Stimulated activated CD8-positive, alpha-beta memory T cell treated with anti-CD3 and anti-CD28 coated beads, Interleukin-12 subunit alpha, Interleukin-12 subunit beta, amount 100 ng/mL, for 4 hours (primary cell): ENCODE measurements at places on chromosomes 3 and 15.

DNA sequence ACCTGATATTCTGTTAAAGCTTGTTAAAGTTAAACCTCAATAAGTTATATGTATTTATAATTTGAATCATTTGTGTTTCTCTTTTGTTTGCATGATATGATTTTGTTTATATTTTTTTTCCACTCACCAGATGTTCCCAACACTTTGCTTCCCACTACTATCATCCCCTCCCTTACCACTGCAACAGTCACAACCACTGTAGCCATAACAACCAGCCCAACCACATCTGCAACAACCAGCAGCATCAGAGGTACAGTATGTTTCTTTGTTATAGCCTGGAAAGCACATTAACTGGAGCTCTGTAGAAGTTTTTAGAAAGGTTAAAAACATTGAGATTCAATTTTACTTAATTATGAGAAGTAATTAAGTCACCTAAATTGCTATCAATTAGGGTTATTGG lies 1011.9 kb downstream of the VGLL3 start:
- DNase-seq, result no peak

- DNase-seq, result no peak
Measured at GRCh38 chr15:100030586-100031229, 297.5 kb upstream of the LYSMD4 start.

- no peak for DNase-seq
Measured at GRCh38 chr3:16109929-16110328, 64.6 kb upstream of the GALNT15 start.

GRCh38 chr3:180617049-180617448 lies 15.1 kb downstream of the TTC14 start:
- DNase-seq, result no peak

DNA sequence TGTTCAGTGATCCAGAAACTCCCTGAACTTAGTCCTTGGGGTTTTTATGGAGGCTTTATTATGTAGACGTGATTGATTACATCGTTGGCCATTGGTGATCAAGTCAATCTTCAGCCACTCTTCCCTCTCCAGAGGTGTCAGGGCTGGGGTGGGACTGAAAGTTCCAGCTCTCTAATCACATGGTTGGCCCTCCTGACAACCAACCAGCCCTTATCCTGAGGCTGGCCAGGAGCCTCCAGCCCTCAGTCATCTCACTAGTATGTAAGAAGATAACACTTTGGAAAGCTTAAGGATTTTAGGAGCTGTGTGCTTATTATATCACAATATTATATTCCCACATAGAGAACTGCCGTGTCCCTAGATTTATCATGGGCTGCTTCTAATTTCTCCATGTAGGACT lies 142.3 kb downstream of the VPS8 start:
- DNase-seq, result no peak

GRCh38 chr3:50806806-50807205 lies 132.1 kb downstream of the DOCK3 start:
- no peak for DNase-seq

GRCh38 chr3:101962055-101962454 lies 112.7 kb downstream of the NFKBIZ start:
- DNase-seq, result no peak

DNA sequence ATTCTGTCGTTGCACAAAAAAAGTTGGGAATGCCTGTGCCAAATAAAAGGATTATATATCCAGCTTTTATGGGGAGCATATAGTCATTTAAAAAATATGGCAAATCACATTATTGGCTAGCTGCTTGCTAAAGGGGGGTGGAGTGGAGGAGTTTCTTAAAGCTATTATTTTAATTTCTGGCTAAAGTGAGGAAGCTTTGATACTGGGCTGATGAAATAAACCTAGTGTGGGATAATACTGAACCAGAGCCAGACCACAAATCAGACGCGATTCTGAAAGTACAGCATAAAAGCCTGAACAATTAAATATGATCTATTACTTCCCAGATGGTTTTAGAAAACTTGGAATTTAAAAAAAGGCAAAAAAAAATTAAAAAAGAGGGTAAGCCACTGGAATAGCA lies 14.4 kb downstream of the POLR2M start:
- DNase-seq, result no peak

- no peak for DNase-seq
Measured at GRCh38 chr3:33093847-33094246, 3.1 kb downstream of the GLB1 start.

- no peak for DNase-seq
Measured at GRCh38 chr3:177109688-177110330, 87.5 kb downstream of the TBL1XR1 start.

DNA sequence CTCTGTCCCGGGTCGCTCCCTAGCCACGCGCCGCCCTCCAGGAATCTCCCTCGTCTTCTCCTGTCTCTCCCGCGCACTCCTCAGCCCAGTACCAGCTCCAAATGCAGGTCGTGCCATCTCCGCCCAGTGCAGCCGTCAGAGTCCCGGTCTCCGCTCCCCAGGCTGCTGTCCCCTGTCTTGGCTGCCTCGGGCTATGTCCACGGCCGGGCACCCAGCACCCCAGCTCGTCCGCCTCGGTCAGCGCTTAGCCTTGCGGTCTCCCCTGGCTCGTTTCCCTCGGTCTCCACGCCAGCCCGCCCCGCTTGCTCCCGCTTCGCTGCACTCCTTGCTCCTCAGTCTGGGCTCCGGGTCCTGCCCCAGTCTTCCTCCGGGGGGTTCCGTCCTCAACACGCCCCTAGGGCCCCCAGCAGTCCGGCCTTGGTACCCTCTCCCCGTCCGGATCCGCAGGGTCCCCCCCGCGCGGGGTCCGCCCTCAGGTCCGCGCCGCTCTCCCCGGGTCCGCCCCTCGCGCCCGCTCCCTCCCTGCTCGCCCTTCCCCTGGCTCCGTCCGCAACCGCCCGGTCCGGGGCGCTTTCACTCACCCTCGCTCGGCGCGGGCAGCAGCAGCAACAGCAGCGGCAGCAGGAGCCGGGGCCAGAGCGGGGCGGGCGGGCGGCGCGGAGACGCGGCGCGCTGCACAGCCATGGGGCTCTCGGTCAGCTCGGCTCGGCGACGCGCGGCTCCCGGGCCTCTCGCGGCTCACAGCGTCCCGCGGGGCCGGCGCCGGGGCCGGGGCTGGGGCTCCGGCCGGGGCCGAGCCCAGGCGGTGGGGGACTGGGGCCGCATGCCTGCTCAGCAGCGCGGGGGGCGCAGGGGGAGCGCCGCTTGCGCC lies 462 bp downstream of the IGDCC3 start:
- DNase-seq, result no peak

- no peak for DNase-seq
Measured at GRCh38 chr3:10517627-10518026, 12.2 kb upstream of the ATP2B2 start.

- no peak for DNase-seq
Measured at GRCh38 chr3:111601810-111602209, 6.7 kb upstream of the ZBED2 start.

- DNase-seq, result no peak
Measured at GRCh38 chr3:197001106-197001971, 28.3 kb downstream of the MELTF start.

GRCh38 chr15:39358441-39359041 lies 222.3 kb upstream of the THBS1 start:
- no peak for DNase-seq

- no peak for DNase-seq
Measured at GRCh38 chr3:22609139-22609538, 594.0 kb upstream of the UBE2E2 start.

- no peak for DNase-seq
Measured at GRCh38 chr15:56168394-56168793, 75.3 kb downstream of the RFX7 start.

GRCh38 chr3:4613366-4613765 lies 120.2 kb downstream of the ITPR1 start:
- DNase-seq, result no peak

DNA sequence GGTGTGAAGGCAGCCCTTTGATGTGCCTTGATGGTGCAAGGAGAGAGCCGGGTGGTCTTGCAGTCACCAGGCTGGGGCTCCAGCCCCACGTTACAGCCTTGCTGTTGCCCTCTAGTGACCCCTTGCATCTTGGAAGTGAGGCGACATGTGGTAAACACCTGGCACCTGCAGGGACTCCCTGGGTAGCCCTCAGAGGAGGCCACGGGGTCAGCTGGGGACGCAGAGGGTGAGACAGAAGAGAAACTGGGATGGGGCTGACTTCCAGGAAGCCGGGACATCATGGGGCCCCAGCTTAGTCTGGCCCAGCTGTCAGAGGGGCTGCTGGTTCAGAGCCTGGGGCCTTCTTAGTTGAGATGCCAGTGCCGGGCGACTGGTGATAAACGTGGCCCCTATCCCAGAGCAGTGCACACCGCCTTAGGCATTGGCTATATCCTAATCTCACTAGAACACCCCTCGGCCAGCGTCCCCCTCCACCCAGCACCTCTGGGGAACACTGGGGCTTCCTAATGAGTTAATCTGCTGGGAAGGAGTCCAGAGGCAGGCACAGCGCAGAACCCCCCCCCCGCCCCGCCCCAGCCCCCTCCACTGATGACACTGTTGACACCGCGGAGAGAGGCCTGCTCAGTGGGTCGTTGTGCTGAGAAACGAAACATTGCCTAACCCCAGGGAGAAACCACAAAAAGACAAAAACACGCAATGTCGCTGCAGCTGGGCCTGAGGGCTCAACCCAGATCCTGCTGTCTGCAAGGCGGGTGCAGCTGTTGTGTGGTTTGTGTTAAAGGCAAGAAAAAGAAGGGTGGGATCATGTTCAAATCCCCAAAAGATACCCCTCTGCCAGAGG lies 60.5 kb upstream of the KLF13 start:
- DNase-seq, result peak; percentile 20
